ENCODE measurements at places on chromosomes 5 and 9.

DNA sequence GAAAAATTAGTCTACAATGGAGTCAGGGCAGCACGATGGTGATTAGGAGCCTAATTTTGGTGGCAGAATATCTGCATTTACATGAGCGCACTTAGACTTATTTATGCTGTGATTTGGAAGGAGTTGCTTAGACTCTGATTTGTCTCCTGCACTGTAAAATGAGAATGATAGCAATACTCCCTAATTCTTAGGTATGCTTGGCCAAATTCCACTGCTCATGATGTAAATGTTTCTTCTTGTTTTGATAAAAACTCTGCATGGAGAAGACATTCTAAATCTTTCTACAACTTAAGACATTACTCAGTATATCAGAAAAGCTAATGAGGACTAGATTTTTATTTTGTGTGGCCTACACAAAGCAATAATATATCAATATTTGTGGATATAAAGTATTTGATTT is 205.4 kb downstream of the CDH18 start:
- peak; percentile 54 for DNase-seq
- H3K27me3 ChIP-seq = no peaks in the 10 kb centered on the region
- no peaks in the 10 kb centered on the region for H3K36me3 ChIP-seq
- no peak overlapping the region for H3K4me3 ChIP-seq
- H3K4me1 ChIP-seq = no peaks in the 10 kb centered on the region

DNA sequence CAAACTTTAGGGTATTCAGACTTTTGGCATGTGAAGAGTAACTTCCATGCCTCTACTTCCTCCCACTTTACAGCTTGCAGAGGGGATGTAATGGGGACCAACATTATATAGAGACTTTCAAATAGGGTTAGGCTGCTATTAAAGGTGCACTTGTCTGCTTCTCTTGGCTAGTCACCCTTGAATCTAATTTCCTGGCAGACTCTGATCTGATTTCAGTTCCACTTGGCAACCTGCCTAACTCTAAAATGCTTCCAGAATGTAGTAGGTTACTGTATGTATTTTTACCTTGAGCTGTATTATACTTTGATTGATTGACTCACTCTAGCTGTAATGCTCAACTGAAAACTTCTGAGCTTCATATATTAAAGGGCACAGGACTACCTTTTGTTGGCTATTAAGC is 693.4 kb downstream of the KCTD16 start:
- no peaks in the 10 kb centered on the region for H3K4me1 ChIP-seq
- no peaks in the 10 kb centered on the region for H3K27me3 ChIP-seq
- no peaks in the 10 kb centered on the region for H3K36me3 ChIP-seq
- DNase-seq = no peak
- H3K27ac ChIP-seq = no peak overlapping the region

DNA sequence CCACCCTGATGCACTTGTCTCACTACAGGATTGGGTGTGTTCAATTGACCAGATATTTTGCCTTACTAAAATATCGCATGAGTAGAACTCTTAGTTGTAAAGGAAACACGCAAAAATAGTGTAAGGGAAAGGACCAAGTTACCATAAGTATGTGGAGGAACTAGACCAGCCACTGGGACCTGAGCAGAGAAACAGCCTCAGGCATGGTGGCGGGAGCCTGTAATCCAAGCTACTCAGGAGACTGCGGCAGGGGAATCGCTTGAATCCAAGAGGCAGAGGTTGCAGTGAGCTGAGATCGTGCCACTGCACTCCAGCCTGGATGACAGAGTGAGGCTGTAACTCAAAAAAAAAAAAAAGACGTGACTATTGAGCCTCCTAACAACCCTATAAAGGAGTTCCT is 117.9 kb upstream of the SPATA31C2 start:
- H3K4me1 ChIP-seq = peaks cover 18% of the 10 kb centered on the region
- H3K27ac ChIP-seq = no peak overlapping the region
- H3K27me3 ChIP-seq = no peaks in the 10 kb centered on the region
- H3K4me3 ChIP-seq = no peak overlapping the region
- DNase-seq = no peak

DNA sequence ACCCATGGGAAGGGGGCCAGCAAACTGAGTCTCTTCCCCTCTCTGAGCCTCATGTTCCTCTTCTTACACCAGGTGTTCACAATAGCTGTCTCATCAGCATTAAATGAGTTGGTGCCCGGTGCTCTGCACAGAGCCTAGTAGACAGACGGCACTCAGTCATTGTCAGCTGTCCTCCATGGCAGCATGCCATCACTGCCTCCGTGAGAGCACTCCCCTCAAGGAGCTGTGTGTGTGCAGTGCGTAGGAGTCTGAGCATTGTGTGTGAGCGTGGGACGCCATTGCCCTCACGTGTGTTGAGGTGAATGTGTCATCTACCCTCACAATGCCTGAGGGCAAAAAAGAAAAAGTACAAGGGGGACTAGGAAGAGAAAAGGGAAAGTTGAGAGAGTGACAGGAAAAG is 536.5 kb downstream of the CDK5RAP2 start:
- no peak overlapping the region for H3K4me3 ChIP-seq
- no peaks in the 10 kb centered on the region for H3K27me3 ChIP-seq
- H3K4me1 ChIP-seq = no peaks in the 10 kb centered on the region
- no peaks in the 10 kb centered on the region for H3K36me3 ChIP-seq
- peak; percentile 4 for DNase-seq

GRCh38 chr5:98594098-98594497 is 179.4 kb upstream of the RGMB start:
- H3K36me3 ChIP-seq = no peaks in the 10 kb centered on the region
- no peaks in the 10 kb centered on the region for H3K27me3 ChIP-seq
- no peak overlapping the region for H3K4me3 ChIP-seq
- no peak overlapping the region for H3K27ac ChIP-seq
- H3K4me1 ChIP-seq = no peaks in the 10 kb centered on the region
- no peak for DNase-seq

DNA sequence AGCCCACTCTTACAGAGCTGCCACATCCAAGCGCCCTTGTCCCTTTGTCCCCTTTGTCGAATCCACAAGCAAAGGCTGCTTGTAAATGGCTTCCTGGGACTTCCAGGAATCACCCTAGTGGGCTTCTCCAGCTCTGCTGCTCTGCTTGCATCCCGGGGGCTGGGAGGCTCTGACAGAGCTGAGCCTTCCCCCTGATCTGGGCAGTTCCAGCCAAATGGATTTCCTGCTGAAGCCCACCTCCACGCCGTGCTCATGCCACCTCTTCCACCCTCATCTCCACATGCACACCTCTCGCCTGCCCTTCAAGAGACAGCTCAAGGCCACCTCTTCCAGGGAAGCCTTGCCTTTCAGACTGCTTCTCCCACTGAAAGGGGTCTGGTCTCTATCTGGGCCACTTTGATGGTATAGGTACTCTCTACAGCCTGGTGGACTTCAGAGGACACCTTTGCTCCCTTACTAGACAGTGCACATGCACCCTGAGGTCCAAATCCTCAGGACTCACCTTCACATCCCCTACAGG is 106.2 kb downstream of the LHFPL2 start:
- H3K27ac ChIP-seq = no peak overlapping the region
- H3K36me3 ChIP-seq = peaks cover 11% of the 10 kb centered on the region
- no peaks in the 10 kb centered on the region for H3K27me3 ChIP-seq
- DNase-seq = no peak
- no peak overlapping the region for H3K4me3 ChIP-seq

DNA sequence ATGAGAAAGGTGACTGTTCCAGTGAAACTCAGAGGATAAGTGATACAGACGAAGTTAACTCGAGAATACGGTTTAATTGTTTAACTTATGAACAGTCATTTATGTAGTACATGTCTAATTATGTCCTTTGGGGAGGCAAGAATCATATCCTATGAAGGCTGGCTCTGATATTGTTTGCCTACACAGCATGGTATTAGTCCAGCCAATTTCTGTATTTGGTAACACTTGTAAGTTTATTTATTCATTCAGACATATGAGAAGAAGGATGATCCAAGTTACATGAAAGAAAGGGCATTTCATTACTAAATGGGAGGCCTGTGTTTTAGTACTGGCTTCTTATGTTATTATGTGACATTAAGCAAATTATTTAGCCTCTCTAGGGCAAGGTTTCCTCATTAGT is 199.7 kb downstream of the NNT start:
- no peaks in the 10 kb centered on the region for H3K27me3 ChIP-seq
- H3K4me1 ChIP-seq = no peaks in the 10 kb centered on the region
- no peak for DNase-seq
- H3K4me3 ChIP-seq = no peak overlapping the region

DNA sequence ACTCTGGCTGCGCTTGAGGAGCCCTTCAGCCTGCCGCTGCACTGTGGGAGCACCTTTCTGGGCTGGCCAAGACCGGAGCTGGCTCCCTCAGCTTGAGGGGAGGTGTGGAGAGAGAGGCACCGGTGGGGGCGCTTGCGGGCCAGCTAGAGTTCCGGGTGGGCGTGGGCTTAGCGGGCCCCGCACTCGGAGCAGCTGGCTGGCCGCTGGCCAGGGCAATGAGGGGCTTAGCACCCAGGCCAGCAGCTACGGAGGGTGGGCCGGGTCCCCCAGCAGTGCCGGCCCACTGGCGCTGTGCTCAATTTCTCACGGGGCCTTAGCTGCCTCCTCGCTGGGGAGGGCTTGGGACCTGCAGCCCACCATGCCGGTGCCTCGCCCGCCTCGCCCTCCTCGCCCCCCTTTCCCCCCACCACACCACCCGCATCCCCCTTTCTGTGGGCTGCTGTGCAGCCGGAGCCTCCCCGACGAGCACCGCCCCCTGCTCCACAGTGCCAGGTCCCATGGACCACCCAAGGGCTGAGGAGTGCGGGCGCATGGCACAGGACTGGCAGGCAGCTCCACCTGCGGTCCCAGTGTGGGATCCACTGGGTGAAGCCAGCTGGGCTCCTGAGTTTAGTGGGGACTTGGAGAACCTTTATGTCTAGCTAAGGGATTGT is 954.5 kb downstream of the DTWD2 start:
- H3K27ac ChIP-seq = no peak overlapping the region
- no peaks in the 10 kb centered on the region for H3K27me3 ChIP-seq
- no peaks in the 10 kb centered on the region for H3K4me1 ChIP-seq
- no peak overlapping the region for H3K4me3 ChIP-seq
- no peaks in the 10 kb centered on the region for H3K36me3 ChIP-seq

DNA sequence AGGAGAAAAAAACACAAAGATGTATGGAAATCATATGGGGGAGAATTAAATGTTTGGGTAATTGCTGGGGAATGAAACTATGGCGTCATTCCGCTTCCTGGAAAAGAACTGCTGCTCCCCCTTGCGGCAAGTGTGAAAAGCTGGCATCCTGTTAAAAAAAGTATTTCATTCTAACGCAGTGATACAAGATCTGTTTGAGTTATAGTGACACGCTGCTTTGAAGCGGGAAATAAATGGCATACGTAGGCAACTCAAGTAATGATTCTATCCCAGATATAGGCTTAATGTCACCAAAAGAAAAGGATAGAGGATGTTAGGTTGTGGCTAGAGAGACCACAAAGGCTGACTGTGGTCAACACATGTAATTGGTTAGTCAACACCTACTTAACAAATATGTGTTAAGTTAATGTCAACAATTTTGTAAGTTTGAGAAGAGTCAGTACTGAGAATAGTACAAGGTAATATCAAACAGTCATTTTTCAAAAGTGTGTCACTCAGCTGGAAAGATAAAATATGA is 70.2 kb upstream of the ALDH1A1 start:
- peak; percentile 70 for DNase-seq
- H3K4me3 ChIP-seq = no peak overlapping the region
- no peaks in the 10 kb centered on the region for H3K36me3 ChIP-seq
- H3K4me1 ChIP-seq = no peaks in the 10 kb centered on the region
- no peak overlapping the region for H3K27ac ChIP-seq

GRCh38 chr5:23235246-23235645 is 272.2 kb upstream of the PRDM9 start:
- no peak for DNase-seq
- H3K36me3 ChIP-seq = no peaks in the 10 kb centered on the region
- no peaks in the 10 kb centered on the region for H3K4me1 ChIP-seq
- H3K4me3 ChIP-seq = no peak overlapping the region
- H3K27ac ChIP-seq = no peak overlapping the region

DNA sequence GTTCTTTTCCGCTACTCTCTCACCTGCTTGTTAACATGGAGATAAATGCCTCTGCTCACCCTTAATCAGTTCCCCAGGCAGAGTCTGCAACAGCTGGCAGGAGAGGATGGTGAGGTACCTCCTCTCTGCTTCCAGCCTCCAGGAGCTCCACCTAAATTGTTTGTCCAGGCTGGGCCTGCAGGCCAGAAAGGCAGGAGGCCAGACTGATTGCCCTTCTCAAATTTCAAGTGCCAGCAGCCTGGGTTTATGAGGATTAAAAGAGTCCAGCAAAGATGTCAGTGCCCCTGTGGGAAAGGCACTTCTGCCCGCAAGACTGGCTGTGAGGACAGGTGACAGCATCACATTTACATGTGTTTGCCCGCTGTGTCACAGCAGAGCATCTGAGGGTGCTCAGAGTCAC is 19.8 kb downstream of the CORO2A start:
- no peaks in the 10 kb centered on the region for H3K36me3 ChIP-seq
- no peak overlapping the region for H3K4me3 ChIP-seq
- no peak overlapping the region for H3K27ac ChIP-seq
- peaks cover 24% of the 10 kb centered on the region for H3K27me3 ChIP-seq

- H3K27ac ChIP-seq = no peak overlapping the region
- H3K36me3 ChIP-seq = no peaks in the 10 kb centered on the region
- DNase-seq = peak; percentile 92
- H3K4me3 ChIP-seq = no peak overlapping the region
- H3K27me3 ChIP-seq = peaks cover 19% of the 10 kb centered on the region
These were observed 17.8 kb upstream of the CYSTM1 start for GRCh38 chr5:140157032-140157781.

DNA sequence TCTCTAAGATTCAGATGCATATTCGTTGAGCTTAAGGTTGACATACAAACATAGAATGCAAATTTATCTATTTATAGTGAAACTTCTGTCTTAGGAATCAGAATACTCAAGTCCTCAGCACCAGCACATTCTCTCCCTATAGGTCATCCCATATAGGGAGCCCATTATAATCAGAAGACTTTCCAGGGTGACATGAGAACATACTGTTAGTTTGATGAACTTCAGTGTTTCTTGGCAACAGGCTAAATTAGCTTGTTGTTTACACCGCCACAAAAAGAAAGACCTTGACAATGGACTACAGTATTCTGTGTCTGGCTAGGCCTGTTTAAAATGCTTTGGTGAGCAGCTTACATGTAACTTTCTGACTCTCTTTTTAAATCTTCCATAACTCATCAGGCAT is 104.2 kb downstream of the TAF11L14 start:
- H3K4me1 ChIP-seq = no peaks in the 10 kb centered on the region
- no peaks in the 10 kb centered on the region for H3K27me3 ChIP-seq
- no peak overlapping the region for H3K27ac ChIP-seq
- no peak overlapping the region for H3K4me3 ChIP-seq
- DNase-seq = no peak

GRCh38 chr5:150589862-150590601 is 50.4 kb upstream of the SYNPO start:
- DNase-seq = peak; percentile 98
- H3K27ac ChIP-seq = peak overlapping the region; percentile 94
- no peaks in the 10 kb centered on the region for H3K27me3 ChIP-seq
- peaks cover 77% of the 10 kb centered on the region for H3K4me1 ChIP-seq
- H3K4me3 ChIP-seq = no peak overlapping the region
- no peaks in the 10 kb centered on the region for H3K36me3 ChIP-seq

GRCh38 chr5:79729679-79730078 is 40.0 kb downstream of the CMYA5 start:
- H3K27me3 ChIP-seq = no peaks in the 10 kb centered on the region
- no peak overlapping the region for H3K27ac ChIP-seq
- DNase-seq = no peak
- H3K4me3 ChIP-seq = no peak overlapping the region
- H3K4me1 ChIP-seq = no peaks in the 10 kb centered on the region

- no peaks in the 10 kb centered on the region for H3K36me3 ChIP-seq
- no peak overlapping the region for H3K4me3 ChIP-seq
- H3K27ac ChIP-seq = no peak overlapping the region
These were observed 26.6 kb downstream of the MORN5 start for GRCh38 chr9:122186301-122186700.

GRCh38 chr5:179906795-179907555 is 722 bp downstream of the TBC1D9B start:
- H3K4me3 ChIP-seq = peak overlapping the region; percentile 67
- peaks cover 28% of the 10 kb centered on the region for H3K4me1 ChIP-seq
- H3K36me3 ChIP-seq = peaks cover 31% of the 10 kb centered on the region
- peak overlapping the region; percentile 42 for H3K27ac ChIP-seq
- H3K27me3 ChIP-seq = no peaks in the 10 kb centered on the region
